ENCODE measurements at places on chromosomes 7 and 10. TPM values are rescaled to one million over a fixed set of nuclear protein-coding genes. Genes with fewer than 3 reads are reported as not detected.

- no peak for DNase-seq
Observed at GRCh38 chr10:31927884-31928548, 615 bp downstream of the ARHGAP12 start.

GRCh38 chr7:1761774-1762173 is 91.7 kb downstream of the ELFN1 start:
- DNase-seq: no peak

DNA sequence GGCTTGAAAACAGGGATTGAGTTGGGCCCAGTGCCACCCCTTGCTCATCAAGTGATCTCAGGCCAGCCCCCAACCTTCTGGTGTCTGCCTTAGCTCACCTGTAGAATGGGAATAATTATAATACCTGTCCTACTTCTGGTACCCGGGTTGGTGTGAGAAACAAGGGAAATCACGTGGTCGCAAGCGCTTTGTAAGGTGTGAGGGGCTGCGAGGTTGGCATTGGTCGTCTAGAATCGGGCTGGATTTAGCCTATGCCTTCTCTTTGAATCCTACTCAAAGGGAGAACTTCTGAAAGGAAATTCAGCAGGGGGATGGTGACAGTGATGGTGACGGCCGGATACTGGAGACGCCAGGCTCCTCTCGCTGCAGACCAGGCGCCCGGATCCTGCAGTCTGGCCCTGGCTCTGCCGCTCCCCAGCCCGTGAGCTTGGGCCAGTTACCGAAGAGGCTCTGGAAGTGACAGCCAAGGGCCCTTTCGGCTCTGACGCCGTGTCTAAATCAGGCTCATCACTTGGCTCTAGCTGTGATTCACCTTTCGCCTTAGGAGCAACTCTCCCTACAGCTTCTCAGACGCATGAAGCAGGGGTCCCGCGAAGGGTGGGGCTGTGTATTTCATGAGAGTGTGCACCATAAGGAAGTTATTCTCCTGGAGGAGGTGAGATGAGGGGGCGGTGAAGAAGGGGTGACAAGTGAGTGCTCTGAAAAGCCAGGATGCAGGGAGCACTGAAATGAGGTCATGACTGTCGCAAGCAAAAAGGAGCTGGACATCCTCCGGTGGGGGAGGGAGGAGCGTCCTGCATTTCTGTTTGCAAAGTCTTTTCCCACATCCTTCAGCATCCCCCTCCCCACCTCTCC is 4.0 kb upstream of the CREB5 start:
- DNase-seq: no peak

DNA sequence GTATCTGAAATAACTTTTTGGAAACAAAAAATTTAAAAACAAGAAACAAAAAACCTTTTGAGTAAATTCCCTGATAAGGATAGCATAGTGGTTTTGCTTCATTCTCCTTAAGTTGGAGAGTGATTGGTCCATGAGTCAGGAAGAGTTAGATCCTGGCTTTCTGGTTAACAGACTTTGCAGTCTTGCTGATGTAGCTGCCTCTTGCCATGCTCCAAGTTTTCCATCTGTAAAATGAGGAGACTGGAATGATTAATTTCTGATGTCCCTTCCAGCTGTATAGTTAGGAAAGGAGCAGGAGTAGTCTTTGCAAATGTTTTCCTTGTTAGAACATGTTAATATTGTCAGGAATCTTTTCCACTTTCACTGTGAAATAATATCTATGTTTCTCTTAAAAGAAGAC is 266.6 kb downstream of the DNAJB9 start:
- DNase-seq: no peak

DNA sequence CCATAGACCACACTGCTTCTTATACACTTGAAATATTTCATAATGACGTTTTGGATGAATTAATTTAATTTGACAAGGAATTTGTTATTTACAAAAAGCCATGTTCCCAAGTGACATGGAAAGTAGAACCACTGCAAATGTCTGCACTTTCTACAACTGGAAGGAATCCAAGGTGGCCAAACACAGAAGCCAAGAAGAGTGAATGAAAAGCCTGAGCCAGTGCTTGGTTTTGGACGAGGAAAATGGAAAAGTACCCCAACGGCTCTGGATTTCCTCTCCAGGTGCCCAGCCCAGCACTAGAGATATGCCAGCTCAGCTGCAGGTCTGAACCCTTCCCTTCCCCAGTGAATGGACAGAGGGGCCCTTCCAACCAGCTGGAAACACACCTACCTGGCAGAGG is 279.4 kb downstream of the TNS3 start:
- no peak for DNase-seq

DNA sequence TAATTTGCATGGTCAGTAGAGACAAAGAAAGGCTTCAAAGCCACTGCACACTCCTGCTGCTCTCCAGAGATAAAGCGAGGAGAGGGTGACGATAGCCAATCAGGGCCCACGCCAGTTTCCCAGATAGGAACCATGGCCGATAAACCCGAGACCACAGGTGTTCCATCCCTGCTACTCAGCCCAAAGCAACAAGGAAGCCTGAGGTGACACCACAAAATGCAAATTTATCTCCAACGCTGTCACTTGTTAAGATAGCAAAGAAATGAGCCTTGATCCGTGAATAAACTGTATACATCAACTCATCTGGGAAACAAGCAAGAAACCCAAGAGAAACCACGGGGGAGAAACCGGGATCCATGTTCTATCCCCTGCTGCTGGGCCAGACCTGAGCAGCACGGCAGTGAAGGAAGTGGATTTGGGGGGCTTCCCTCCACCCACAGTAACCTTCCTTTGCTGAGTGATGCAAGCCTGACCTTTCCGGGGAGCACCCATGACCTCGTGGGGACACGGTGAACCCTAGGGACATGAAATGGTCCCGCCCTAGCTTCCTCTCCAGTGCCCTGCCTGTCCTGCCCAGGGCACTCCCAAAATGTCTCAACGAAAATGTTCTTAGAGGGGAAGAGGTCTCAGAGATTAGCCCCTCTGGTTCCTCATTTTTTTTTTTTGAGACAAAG is 164.6 kb downstream of the PTPRN2 start:
- DNase-seq: no peak

Gene FAM25G
- total RNA-seq: not detected

Gene SDK1
- 16.7 TPM for total RNA-seq

Gene NACAD
- total RNA-seq: 9.6 TPM

GRCh38 chr7:15621468-15621867 is 59.7 kb upstream of the AGMO start:
- no peak for DNase-seq

DNA sequence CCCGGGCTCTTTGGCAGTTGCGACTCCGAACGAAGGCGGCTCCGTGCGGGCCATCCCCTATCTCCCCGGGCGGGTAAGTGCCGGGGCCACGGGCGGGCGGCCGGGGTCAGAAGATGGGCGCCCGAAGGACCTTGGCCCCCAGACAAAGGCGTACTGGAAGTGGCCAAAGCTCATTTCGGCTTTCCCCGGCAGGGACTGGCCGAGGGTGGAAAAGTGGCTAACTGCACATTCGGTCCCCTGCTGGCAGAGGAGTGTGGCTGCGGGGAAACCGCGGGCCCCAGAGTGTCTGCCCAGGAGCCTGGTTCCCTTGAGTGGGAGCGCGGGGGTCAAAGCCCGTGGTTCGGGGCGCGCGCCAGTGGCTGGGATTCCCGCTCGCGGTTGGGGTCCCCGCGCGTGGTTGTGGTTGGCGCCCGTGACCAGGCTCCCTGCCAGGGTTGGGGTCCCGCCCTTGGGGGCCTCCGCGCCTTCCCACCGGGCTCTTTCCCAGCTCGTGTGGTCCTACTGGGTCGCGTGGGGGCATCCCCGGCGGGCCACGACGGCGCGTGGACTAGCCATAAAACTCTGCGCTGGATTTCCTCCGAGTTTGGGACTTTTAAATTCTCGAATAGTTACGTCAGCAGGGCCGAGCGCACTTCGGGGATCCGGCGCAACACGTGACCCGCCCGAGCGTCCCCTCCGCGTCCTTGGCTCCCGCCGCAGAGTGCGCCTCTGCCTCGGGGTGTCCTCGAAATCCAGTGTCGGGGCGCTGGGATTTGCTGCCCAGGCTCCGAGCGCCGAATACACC is 124.4 kb downstream of the TACC2 start:
- DNase-seq: no peak

DNA sequence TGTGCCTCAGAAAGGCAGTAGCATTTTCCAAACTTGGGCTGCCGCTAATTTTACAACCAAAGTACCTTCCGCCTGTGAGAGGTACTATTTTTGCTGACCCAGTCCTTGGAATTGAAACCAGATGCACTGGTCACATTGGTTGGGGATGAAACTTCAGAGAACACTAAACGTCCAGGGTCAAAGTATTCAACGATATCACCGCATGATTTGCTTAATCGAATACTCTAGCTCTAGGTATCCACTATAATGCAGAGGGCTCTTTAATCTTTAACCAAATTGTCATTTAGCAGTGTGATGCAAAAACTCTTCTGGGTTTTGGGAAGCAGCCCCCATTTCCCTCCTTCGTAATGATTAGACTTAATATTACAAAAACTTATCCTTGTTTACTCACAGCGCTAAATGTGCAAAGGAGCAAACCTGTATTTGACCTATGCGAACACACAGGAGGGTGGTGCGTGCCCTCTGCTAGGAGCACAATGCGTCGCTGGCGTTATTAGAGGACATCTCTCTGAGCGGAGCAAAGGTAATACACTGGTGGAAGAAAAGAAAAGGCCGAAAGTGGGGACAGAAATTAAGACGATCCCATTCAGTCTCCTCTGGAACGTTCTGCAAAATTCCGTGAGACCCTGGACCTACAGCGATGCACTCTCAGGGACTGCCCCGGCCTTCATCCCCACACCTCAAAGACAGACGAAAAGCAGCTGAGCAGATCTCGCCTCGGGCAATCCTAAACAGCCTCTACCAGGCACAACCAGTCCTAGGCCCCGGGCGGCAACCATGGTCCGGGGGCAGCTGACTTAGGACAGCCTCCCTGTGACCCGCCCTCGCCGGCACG is 916 bp upstream of the EEPD1 start:
- no peak for DNase-seq
